ENCODE measurements at places on chromosomes 7 and 10.

GRCh38 chr10:108362296-108362695, 1197.8 kb upstream of the SORCS1 start:
- H3K27ac ChIP-seq = no peak overlapping the region
- no peaks in the 10 kb centered on the region for H3K27me3 ChIP-seq
- DNase-seq = no peak
- H3K4me1 ChIP-seq = no peaks in the 10 kb centered on the region

GRCh38 chr10:128854963-128855362, 612.1 kb upstream of the MGMT start:
- H3K36me3 ChIP-seq = no peaks in the 10 kb centered on the region
- peaks cover 1% of the 10 kb centered on the region for H3K27me3 ChIP-seq
- no peaks in the 10 kb centered on the region for H3K4me1 ChIP-seq
- no peak overlapping the region for H3K27ac ChIP-seq
- H3K4me3 ChIP-seq = no peak overlapping the region
- DNase-seq = no peak

DNA sequence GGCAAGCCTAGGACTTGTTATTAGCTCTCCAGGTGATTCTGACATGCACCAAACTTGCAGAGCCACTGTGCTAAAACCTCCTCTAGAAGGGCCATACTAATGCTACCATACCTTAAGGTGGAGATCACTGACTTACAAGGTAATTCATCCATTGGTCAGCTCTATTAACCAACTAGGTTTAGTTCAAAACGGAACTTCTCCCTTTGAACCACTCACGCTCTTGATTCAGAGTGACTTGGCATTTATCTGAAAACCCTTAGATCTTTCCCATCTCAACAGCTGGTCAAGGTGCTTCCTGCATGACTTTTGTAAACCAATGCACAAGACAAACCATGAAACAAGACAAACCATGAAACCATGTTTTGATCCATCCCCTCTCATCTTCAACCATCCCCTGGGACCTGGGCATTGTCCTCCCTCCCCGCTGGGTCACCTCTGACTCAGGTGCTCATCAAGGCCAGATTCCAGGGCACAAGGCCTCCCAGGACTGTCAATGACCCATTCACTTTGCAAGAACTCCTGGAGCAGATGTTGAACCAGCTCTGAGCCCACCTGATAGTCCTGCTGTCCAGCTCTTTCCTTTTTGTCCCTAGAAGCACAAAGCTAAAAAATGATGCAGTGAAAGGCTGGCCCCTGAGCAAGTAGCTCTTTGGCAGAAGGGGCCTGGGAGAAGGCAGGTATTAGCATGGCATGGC, 18.8 kb downstream of the IMPDH1 start:
- H3K27ac ChIP-seq = no peak overlapping the region
- no peaks in the 10 kb centered on the region for H3K36me3 ChIP-seq
- no peak overlapping the region for H3K4me3 ChIP-seq
- no peaks in the 10 kb centered on the region for H3K27me3 ChIP-seq
- H3K4me1 ChIP-seq = peaks cover 5% of the 10 kb centered on the region

- peaks cover 9% of the 10 kb centered on the region for H3K36me3 ChIP-seq
- DNase-seq = no peak
- no peak overlapping the region for H3K27ac ChIP-seq
- H3K4me3 ChIP-seq = no peak overlapping the region
Observed at GRCh38 chr7:105206985-105207384, 181.7 kb downstream of the SRPK2 start.

DNA sequence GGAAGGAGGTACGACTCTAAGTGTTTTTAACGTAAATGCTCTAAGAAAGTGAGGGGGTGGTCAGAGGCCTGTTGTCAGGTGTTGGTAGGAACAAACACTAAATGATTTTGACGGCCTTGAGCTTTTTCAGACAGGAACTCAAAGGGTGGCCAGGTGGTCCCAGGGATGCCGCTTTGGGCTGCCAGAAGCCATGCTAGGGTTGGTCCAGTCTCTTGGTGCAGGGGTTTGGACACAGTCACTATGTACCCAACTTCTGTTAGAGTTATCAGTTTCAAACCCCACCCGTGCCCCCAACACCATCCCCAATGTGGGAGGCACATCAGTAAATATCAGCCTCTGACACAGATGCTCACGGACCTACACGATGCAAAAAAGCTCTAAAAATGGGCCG, 9.3 kb downstream of the ATP6V0E2 start:
- H3K4me1 ChIP-seq = peaks cover 29% of the 10 kb centered on the region
- H3K27me3 ChIP-seq = no peaks in the 10 kb centered on the region
- peak overlapping the region; percentile 68 for H3K27ac ChIP-seq
- no peak for DNase-seq
- H3K4me3 ChIP-seq = peak overlapping the region; percentile 26
- H3K36me3 ChIP-seq = no peaks in the 10 kb centered on the region

DNA sequence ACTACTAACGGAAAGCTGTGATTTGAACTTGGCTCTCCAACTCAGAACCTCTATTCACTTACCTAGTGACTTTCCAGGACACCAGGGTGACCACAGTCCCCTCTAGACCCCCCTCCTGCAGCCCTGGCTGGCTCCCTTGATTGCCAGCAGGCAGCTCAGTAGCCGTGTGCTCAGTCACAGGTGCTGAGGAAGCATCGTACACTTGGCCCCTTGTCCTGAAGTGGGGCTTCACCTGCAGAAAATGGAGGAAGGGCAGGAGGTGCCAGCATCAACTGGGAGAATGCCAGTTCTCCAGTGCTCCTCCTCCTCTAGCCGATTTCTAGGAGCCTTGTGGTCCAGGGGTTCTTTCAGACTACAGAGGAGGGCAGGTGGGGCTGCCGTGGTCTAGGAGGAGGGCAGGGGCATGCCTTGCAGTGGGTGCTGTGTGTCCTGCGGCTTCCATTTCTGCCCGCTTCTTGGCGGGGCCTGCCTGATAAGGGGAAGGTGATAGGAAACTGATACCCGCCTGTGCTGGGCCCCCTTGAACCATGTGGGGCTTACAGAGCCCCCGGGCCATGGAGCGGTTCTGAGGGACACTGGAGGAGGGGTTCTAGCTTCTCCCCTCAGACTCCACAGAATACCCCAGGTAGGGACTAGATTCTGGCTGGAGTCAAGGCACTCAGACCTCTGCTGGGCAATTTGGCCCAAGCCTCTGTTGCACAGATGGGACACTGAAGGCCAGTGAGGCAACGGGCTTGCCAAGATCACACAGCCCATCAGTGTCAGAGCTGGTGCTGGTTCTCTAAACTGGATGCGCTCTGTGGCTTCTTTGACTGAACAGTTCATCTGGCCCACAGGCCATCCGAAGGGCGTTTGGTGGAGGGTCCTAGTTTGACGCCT, 14.0 kb downstream of the FAM241B start:
- H3K4me3 ChIP-seq = no peak overlapping the region
- H3K27ac ChIP-seq = no peak overlapping the region
- peaks cover 2% of the 10 kb centered on the region for H3K27me3 ChIP-seq
- no peak for DNase-seq
- no peaks in the 10 kb centered on the region for H3K36me3 ChIP-seq
